ENCODE measurements at places on chromosomes 5 and 9.
A peak's percentile ranks its signal among the peaks of the same experiment; 100 is the strongest.

- no peak for DNase-seq
Observed at GRCh38 chr5:141517880-141518617, 29.2 kb downstream of the PCDHGC5 start.

DNA sequence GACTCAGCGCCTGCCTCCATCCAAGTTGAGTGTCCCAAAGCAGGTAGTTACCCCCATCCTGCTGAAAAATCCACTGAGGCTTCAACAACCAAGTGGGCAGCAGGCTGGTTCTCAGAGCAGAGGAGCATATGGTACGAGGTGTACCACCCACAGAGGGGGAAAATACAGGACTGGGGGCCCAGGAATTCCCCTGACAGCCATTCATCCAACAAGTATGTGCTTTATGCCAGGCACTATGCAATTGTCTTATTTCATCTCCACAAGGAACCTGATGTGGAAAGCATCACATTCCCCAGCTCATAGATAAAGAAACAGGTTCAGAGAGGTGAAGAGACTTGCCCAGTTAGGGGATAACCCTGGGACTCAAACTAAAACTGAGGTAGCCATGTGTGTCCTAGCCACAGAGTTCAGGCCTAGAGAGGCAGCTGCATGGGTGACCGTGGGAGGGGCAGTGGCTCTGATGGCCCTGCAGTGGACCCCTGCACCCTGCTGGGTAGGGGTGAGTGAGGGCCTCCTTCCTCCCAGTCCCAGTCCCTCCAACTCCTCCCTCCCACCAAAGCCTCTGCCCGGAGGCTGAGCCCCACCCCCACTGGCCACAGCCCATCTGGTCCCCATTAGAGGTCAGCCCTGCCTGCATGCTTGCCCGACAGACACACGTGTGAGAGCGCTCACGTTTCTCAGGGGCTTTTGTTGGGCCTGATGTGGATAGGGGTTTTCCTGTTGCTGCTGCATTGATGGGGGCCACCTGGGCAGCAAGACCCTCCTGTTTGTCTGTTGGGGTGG lies 11.5 kb downstream of the PDLIM4 start:
- no peak for DNase-seq

- no peak for DNase-seq
Observed at GRCh38 chr5:125054146-125054545, 307.7 kb upstream of the ZNF608 start.

GRCh38 chr9:36396985-36397384 lies 3.1 kb downstream of the RNF38 start:
- DNase-seq = peak; percentile 25

DNA sequence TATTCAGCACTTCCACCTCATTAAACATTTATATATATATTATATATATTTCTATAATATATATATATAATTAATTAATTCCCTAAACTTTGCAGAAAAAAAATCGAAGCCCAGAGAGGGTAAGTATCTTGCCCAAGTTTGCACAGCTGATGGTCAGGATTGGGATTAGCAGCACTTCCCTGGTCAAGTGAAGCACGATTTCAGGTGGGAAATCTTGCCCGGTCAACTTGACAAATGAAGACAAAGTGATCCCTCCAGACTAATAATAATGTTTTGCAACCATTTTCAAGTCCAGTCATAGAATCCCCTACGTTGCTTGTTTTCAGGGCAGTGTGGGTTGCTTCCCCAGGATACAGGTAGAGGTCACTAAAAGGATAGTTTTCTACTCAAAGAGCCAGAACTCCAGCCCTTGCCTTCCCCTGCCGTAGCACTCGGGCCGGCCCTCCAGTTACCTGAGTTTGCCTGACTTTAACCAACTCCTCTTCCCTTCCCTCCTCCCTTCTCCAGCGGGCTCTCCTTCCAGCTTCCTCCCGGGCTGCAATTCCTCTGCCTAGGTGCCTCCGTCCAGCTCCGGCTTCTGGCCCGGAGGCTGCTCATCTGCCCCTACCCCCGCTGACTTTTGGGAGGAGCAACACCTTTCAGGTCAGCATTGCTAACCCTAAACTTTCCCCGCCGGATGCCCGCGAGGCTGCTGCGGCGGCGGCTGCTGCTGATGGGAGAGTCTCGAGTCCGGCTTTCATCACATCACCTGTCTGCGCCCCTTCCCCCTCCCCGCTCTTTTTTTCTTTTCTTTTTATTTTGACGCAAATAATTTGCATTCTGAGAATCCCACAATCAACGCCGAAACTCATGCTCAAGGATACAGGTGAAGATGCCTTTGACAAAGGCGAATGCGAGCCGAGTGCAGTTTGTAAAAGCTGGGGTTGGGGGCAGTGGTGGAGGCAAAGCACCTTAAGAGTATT lies 930 bp downstream of the PRLR start:
- DNase-seq = no peak

- no peak for DNase-seq
Observed at GRCh38 chr9:86668488-86668887, 278.8 kb downstream of the GAS1 start.

DNA sequence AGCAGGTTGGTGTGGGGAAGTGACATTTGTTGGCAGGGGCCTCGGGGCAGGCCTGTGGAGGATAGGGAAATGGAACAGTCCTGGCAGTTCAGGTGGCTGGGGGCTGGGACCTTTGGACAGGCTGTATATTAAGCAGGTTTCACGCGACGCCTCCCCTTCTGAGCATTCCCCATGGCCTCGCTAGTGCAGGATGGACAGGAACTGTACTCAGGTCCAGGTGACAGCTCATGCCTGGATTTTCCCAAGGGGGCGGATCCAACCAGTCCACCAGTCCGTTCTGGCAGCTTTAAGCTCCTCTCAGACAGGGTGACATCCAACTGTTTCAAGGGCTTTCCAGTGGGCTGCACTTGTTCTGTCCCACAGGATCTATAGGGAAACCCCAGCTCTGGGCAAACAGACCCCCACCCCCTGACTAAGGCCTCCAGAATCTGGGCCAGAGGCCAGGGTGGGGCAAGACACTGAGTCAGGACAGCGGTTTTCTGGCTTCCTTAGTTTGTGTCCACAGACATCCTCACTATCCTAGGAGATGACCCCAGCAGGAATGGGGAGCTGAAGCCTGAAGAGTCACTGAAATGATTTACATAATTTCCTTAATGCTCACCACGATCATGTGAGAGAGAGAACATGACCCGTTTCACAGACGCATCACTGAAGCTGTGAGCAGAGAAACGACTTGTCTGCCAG lies 20.9 kb downstream of the CSF2 start:
- no peak for DNase-seq

DNA sequence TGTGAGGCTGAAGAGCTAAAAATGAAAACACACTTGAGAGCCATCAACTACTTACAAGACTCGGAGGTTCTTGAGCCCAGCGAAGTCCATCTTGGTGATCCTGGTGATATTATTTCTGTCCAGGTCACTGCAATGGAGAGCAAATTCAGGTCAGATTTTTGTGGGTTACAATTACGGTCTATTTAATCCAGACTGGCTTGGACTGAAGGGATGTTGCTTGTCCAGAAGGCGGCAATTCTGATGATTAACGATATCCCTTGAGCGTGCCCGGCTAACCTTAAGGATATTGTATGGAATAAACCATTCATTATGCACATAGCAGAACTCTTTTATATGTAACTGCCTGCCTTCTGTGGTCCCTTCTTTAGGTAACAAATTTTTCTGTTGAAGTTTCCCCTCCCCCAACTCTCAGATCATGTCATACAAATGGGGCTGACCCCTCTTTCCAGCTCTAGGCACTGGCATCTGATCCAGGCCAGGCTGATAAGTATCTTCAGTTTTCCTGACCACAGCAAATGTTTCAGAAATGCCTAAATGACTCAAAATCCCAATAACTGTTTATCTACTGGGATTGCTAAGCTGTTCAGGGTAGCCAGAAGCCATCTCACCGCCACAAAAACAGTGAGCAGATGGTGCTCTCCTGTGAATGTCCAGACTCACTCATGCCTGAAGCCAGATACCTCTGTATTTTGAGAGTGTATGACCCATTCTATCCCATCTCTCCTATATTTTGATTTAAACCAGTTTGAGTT lies 49.4 kb downstream of the SLIT3 start:
- DNase-seq = no peak

DNA sequence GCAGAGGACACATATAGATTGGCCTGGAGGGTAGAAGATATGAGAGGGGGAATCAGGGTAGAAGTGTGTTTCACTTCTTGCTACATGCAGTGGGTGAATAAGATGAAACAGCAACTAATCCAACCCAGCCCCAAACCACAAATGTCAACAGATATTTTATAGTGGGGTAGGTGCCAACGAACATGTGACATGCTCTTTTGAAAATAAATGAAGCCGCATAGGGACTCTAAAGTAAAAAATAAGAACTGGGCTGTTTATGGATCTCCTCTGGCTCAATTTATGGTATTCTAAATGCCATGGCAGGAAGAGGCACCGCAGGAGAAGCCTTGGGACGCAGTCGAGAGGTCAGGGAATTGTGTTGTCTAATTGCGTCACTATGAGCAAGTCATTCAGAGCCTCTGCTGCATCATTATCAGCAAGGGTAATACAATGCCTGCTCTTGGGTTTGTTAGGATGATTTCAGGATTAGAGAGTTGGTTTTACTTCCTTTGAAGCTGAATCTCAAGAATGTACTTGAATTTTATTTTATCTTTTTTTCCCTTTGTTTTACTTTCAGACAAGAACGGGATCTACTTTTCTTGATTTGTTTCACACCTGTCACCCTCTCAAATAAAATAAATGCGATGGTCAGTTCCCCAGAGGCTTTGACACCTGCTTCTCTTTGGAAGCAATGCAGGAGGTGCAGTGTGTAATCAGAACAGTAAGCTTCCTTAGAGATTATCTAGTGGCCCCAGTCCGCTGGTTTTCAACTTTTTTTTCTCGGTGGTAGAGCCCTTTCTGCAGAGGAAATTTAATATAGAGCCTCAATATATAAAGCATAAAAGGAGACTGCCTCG lies 375.6 kb upstream of the CLINT1 start:
- DNase-seq = no peak

- peak; percentile 45 for DNase-seq
Observed at GRCh38 chr5:108747774-108748400, at the start of gene FER. Gene FER (plus strand): TSS chr5:108747897. CDS start chr5:108798183, 50,286 bp downstream.

DNA sequence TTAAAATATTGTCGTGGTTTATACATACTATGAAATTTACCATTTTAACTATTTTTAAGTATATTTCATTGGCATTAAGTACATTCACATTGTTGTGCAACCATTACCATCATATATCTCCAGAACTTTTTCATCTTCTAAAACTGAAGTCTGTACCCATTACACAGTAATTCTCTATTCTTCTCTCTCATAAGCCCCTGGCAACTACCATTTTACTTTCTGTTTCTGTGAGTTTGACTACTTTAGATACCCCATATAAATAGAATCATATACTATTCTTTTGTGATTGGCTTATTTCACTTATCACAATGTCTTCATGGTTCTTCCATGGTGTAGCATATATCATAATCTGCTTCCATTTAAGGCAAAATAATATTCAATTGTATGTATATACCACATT lies 30.3 kb downstream of the NDUFS4 start:
- DNase-seq = no peak

DNA sequence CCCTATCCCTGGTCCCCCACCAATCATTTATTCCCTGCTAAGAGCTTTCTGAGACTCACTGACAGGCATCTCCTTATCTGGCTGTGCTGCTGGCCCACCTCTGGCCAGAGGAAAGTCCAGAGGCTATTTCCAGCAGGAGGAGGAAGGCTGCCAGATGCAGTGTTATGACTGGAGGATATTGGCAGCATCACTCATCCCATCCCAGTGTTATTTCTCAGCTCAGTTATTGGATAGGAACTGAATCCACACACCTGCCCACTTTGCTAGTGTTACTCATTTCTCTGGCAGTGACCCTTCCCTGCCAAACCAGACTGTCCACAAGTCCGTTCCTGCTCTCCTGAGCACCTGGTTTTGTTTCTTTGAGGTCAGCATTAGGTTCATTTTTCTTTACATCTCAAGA lies 228.2 kb downstream of the GRIA1 start:
- DNase-seq = no peak

- no peak for DNase-seq
Observed at GRCh38 chr9:33044677-33045282, 19.7 kb downstream of the DNAJA1 start.

DNA sequence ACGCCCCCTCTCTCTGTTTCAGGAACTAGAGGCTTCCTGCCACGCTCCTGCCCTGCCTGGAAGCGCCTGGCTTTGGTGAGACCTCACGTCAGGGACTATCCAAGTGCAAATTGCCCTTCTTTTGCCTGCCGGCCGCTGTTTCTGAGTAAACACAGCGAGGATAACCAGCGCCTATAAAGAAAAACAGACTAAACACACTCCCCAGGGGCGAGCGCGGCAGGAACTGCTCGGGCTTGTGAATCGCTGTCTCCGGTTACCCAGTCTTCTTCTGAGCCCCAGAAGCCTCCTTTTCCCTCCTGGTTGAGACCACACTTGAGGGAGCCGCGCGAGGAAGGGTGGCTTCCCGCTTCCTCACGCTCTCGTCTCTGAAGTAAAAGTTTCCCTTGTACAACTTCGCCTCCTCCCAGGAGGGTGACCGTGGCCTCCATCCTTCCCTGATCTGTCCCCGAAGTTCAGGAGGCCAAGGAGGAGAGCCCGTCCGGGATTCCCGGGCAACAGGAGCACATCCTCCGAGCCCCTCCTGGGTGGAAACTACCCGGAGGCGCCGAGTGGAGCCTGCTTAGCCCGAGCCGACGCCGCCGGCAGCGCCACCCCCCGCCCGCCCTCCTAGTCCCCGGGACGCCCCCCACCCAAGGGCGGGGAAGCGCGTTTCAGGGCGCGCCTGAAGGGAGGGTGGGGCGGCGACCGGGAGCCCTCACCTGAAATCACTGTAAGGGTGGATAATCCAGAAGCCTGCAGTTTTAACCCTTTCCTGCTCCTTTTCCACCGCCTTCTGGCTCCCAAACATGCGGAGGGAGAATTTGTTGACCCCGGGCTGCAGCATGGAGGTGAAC lies 993 bp downstream of the HCN1 start:
- no peak for DNase-seq

- no peak for DNase-seq
Observed at GRCh38 chr5:5432020-5432707, 9.7 kb downstream of the ICE1 start.

- DNase-seq = no peak
Observed at GRCh38 chr5:170441393-170441784, 52.2 kb upstream of the KCNMB1 start.

DNA sequence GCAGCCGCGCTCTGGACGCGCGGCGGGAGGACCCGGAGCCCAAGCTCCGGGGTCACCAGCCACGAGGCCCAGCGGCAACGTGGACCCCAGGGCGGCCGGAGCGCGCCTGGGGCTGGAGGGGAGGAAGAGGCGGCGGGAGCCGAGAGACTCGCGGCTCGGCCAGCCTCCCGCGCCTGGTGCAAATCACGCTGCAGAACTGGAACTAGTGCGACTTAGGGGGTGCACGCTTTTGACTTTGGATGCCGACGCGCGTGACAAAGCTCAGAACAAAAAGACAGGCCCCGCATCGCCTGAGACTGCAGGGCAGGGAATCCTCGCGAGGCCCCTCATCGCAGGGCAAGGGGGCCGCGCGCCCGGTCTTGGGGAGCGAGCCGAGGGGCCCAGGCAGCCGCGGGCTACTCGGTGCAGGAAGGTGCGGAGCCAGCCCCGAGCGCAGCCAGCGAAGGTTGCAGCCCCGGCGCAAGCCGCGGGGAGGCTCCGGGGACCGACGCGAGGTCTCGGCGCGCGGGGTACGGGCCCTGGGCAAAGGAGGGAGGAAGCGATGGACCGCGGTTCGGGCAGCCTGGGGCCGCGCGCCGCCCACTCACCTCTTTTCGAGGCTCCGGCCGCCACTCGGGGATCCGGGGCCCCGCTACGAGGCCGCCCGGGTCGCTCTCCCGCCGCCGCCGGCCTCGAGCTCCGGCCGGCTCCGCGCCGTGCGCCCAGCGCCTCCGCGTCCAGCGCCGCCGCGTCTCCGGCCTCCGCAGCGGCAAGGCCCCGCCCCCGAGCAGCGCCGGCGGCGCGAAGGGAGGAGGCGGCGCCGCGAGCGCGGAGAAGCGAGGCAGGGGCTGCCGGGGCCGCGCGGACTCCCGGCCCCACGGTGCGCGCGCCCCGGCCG lies at the start of gene GOLM1:
Gene GOLM1 (minus strand): TSS at position 735 of the 877 bp plus-strand sequence. CDS start 20,238 bp downstream, outside the sequence.
- DNase-seq = peak; percentile 22

GRCh38 chr9:89428901-89429890 lies 68.7 kb downstream of the SEMA4D start:
- DNase-seq = peak; percentile 57

Measured in stimulated activated CD4-positive, alpha-beta T cell treated with anti-CD3 and anti-CD28 coated beads, Interleukin-1b, Interleukin-23, amount 100 ng/mL, for 48 hours (primary cell).